ENCODE measurements at places on chromosomes 4 and X.

DNA sequence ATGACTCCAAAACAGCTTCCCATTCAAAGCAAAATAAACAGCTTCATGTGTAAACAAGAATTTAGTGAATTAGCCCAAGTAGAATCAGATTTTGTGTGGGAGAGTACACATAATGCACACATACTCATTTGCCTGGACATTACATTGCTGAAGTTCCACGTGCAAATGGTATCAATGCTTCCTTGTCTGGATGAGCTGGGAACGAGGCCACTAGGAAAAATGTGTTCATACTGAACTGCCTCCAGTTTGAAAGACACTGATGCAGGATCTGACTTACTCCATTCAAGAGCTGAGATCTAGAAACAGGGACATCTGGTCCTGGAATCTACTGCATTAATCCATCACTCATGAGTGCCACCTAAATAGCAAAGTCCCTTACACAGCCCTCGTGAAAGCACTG lies 228.0 kb downstream of the APBB2 start:
- no peaks in the 10 kb centered on the region for H3K4me1 ChIP-seq
- no peak overlapping the region for H3K4me3 ChIP-seq
- no peaks in the 10 kb centered on the region for H3K36me3 ChIP-seq

DNA sequence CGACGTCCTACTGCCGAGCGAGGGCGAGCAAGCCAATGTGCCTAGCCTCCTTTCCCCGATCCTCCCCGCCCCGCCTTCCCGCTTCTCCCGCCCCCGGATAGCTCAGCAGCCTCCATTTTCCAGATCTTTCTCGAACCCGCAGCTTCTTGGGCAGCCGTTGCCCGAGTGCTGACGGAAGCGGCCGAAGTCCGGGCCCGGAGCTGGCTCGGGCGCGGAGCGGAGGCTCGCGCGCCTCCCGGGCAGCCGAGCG lies 172 bp upstream of the HSPA4L start:
- peak overlapping the region; percentile 76 for H3K4me3 ChIP-seq
- H3K27me3 ChIP-seq: peaks cover 79% of the 10 kb centered on the region
- H3K4me1 ChIP-seq: peaks cover 18% of the 10 kb centered on the region

DNA sequence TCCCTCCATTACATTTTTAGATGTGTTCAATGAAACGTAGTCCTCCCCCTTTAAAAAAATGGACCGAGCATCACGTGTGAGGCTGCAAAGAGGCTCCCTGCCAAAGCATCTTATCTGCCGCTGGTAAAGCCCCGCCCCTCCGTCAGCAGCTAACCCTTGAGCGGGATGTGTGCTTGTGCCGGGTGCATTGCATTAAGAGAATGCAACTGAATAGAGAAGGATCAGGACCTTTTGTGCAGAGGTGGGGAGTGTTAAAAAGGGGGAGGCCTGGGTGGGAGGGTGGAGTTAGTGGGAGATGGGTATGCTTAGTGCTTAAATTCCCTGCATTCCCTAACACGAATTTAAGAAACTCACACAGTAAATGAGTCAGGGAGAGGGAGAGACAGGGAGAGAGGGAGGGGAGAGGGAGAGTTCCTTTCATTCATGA lies 66.0 kb downstream of the TBL1X start:
- DNase-seq: peak; percentile 77
- no peak overlapping the region for H3K4me3 ChIP-seq

DNA sequence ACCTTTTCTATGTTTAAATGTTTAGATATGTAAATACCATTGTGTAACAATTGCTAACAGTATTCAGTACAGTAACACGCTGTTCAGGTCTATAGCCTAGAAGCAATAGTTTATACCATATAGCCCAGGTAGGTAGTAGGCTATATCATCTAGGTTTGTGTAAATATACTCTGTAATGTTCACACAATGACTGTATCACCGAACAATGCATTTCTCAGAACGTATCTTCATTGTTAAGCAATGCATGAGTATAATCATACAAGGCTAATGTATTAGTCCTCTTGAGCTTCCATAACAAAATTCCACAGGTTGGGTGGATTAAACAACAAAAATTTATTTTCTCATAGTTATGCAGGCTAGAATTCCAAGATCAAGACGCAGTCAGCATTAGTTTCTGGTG lies 22.7 kb downstream of the ARMCX4 start:
- H3K4me3 ChIP-seq: no peak overlapping the region
- H3K4me1 ChIP-seq: no peaks in the 10 kb centered on the region
- H3K27me3 ChIP-seq: no peaks in the 10 kb centered on the region
- no peak overlapping the region for H3K27ac ChIP-seq
- DNase-seq: no peak
- no peaks in the 10 kb centered on the region for H3K36me3 ChIP-seq

GRCh38 chr4:168585168-168586091 lies 88.6 kb downstream of the PALLD start:
- peaks cover 1% of the 10 kb centered on the region for H3K4me1 ChIP-seq
- H3K27me3 ChIP-seq: peaks cover 32% of the 10 kb centered on the region
- peak; percentile 42 for DNase-seq
- H3K36me3 ChIP-seq: no peaks in the 10 kb centered on the region
- H3K4me3 ChIP-seq: no peak overlapping the region

DNA sequence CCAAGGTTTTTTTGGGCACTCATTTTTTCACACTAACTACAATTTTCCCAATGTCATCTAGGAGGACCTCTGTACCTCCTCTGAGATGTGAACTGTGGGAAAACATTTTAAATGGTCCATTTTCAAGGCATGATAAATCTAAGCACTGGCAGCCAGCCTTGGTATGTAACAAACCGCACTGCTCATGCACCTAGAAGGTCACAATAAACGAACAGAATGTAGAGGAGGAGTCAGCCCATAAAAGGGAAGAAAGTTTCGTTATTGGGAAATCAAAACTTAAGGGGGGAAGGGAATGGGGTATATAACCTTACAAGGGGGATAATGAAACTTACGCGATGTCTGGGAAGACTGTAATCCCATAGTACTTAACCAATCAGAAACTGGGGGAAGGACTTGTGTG lies 16.4 kb downstream of the COX18 start:
- no peak overlapping the region for H3K27ac ChIP-seq
- no peaks in the 10 kb centered on the region for H3K27me3 ChIP-seq
- no peak overlapping the region for H3K4me3 ChIP-seq
- peaks cover 18% of the 10 kb centered on the region for H3K36me3 ChIP-seq
- DNase-seq: no peak

All from activated CD8-positive, alpha-beta memory T cell treated with anti-CD3 and anti-CD28 coated beads, Interleukin-2, amount 10 ng/mL, durations not matched to agents 7 days and 5 days (primary cell).